ENCODE measurements at places on chromosomes 16 and 17. TPM values are rescaled to one million over a fixed set of nuclear protein-coding genes. Genes with fewer than 3 reads are reported as not detected.

Gene FZD2
- total RNA-seq: 10.1 TPM

Gene ARHGDIG
- total RNA-seq: not detected

Gene KNOP1
- 24.5 TPM for total RNA-seq

Gene MYH8
- total RNA-seq: not detected

Gene RND2
- 0.16 TPM for total RNA-seq

Gene FOXC2
- total RNA-seq: 16.8 TPM
